NCI-H1092 treated with DMSO at 0.1 percent for 48 hours (cell line): ENCODE measurements at places on chromosomes 7 and 10.

DNA sequence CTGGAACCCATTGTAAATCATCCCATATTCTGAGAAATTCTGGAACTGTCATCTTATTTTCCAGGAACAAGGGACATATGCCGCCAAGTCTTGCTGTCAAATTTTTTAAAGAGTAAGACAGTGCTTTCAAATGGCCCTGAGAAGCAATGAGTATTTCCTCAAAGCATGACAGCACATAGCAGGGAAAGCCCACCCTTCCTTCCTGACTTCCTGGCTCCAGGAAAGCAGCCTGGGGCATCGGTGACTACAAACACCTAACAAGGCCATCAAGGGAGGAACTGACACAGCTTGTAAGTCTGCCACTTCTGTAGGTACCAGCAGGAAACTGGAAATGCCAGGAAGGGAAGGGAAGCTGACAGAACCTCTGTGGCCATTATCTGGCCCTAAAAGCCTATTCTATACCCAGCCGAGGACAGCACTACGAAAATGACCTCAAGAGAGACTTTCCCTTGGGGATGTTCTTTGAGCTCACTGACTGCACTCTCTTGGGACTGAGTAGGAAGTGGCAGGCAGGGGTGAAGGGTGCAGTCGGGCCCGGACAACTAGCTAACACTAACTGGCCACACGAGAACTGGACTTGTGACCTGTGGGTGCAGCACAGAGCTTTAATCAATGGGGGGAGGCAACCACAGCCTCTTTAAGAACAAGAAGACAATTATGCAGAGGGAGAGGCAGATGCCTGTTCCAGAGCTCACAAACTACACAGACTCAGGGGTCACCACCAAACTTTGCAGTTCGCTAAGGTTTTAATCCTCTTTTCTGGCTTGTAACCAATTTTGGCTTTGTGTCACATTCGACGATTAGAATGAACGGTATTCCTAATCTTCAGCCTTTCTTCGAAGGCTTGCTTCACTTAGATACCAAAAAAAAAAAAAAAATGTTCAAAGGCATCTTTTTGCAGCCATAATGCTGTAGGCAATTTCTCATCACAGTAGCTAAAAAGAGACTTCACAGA lies 52.0 kb downstream of the GRB10 start:
- no peak for DNase-seq

GRCh38 chr10:99983280-99983988 lies 26.3 kb downstream of the DNMBP start:
- DNase-seq = no peak

DNA sequence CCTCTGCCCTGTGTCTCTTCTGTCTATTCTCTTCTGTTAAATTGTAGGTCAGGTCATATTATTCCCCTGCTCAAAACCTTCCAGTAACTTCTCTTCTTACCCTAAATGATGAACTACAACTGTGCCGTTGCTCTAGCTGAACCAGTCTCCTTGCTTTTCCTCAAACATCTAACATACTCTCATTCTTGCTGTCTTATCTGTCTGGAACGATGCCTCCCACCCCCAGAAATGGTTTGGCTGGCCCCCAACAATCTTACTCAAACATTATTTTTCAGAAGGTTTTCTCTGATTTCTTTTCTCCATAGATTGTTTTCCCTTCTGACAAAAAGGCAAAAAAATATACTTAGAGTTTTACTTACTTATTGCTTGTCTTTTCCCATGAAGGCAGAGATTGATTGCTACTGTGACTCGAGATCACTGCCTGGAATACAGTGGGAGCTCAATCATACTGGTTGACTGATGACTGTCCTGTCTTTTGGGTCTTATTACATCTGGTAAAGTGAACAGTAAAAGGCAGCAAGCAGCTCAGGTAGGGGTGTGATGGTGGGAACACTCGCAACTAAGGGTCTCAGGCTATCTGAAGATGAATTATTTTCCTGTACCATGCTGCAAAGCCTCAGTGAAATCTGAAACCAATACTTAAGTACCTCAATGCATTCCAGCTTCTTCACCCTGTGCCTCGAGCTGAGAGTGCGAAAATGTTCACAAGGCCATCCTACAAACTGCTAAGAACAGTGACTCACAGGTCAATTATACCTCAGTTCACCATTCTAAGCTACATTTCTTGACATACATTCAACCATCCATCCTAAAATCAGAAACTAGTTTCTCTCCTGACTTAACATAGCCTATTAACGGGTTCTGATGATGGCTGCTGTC lies 67.6 kb downstream of the DNMBP start:
- no peak for DNase-seq

DNA sequence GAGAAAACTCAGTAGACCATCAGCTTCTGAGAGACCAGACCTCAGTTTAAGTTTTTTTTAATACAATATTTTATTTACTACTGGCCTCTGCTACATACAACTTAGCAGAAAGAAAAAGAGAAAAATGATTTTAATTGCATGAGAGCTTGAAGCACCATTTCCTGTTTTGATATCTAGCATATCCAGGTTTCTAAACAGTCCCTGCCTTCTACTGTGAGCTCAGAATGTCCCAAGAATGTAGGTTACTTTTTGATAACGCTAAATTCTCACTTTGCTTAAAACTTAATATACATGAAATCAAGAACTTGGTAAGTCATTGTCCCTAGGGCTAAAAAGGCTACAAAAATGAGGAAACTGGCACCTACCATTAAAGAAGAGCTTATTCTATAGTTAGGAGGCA lies 7.0 kb downstream of the TMEM243 start:
- no peak for DNase-seq

DNA sequence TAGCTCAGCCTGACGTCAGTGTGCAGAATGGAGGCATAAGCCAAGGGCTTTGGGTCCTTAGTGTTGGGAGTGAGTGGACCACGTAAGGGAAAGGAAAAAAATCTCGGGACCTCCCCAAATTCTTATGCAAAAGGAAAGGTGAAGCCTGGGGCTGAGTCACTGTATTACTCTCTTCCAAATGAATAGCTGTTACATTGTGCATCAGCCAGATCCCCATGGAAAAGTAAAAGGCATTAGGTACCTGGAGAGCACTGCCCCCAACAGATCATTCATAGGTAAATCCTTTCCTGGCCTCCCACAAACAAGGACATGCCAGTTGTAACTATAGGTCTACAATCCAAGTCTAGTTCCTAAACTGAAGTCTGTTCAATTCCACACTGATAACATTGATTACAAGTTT lies 170.5 kb downstream of the C1GALT1 start:
- DNase-seq = no peak

DNA sequence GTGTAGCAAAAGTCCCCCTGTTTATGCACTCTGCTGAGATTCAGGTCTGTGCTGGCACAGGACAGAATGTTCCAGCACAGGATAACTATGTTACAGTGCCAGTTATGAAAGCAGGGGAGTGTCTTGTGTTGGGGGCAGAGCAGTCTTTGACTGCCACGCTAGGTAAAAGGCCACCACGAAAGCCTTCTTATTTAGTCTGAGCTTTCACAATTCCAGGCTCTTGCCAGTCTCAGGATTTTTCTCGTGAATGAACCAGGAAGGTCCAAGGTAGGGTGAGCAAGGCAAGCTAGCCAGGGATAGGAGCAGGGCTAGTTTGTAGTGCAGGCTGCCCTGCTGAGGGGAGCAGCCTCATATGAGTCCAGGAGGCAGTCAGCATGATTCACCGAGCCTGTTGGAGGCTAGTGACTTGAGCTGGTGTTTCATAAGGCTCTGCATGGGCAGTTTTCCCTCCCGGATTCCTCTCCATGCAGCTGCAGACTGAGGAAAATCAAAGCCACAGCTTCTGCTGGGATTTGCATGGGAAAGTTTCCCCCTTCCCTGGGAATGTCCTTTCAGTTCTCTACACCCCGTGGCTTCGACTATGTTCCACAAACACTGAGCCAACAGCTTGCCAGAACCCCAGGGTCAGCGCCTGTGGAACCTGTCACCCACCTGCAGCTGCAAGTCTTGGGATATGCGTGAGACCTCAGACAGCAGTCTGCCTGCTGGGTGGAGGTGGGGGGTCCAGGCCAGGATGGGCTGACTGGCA lies 112.3 kb downstream of the JCAD start:
- DNase-seq = no peak

DNA sequence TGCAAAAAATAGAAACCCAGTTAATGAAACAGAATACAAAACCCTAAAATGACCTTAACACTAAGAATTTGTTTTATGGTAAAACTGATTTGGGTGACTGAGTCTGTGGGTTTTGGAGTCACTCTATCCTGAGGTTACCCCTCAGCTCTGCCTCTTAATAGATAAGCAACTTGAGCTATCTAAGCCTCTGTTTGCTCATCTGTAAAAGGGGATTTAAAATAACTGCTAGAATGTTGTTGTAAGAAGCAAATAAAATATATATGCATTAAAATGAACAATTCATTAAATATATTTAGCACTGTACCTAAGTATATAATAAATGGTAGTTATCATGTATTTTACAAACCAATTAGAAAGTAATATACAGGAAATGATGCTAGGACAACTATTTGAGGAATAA lies 115.4 kb downstream of the CABCOCO1 start:
- no peak for DNase-seq

DNA sequence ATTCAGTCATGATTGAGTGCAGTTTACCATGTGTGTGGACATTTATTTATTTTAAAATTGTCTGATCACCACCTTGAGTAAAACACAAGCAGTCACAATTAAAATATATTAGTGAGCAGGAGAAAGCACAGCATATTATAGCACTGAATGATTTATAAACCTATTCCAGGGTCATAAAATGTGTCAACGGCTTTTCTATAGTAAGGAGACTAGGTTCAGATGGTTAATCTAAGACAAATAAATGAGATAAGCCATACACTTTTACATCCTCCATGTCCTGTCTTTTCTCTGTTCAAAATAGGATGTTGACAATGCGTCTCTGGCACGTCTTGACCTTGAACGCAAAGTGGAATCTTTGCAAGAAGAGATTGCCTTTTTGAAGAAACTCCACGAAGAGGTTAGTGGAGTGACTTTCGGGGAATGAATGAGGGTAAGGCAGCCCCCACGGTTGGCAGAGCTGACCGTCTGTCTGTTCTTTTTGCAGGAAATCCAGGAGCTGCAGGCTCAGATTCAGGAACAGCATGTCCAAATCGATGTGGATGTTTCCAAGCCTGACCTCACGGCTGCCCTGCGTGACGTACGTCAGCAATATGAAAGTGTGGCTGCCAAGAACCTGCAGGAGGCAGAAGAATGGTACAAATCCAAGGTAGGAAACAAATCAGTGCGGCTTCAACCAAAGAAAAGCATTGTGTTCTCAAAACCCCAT lies 5.4 kb downstream of the VIM start:
- no peak for DNase-seq
